Caco-2 (cell line): ENCODE measurements at places on chromosomes 12 and 14. TPM values are rescaled to one million over a fixed set of nuclear protein-coding genes. Genes with fewer than 3 reads are reported as not detected.

MIP gene
- not detected in 2 replicates for total RNA-seq

RERGL gene
- total RNA-seq: not detected in 2 replicates

AP5M1 gene
- total RNA-seq: 39.4 and 47.8 TPM in 2 replicates

OR5AU1 gene
- not detected in 2 replicates for total RNA-seq

ACTR6 gene
- total RNA-seq: 25.0 and 26.0 TPM in 2 replicates

PTCSC3 gene
- not detected in 2 replicates for total RNA-seq

OR6J1 gene
- total RNA-seq: 0.16 and 0.18 TPM in 2 replicates

OSGEP gene
- 63.1 and 64.3 TPM in 2 replicates for total RNA-seq

PLEKHH1 gene
- 32.4 and 41.2 TPM in 2 replicates for total RNA-seq

DDX24 gene
- total RNA-seq: 131 and 132 TPM in 2 replicates

INHBC gene
- not detected in 2 replicates for total RNA-seq

DLGAP5 gene
- 49.7 and 54.1 TPM in 2 replicates for total RNA-seq

CABP1 gene
- 0.95 and 1.0 TPM in 2 replicates for total RNA-seq

NRXN3 gene
- 12.4 and 15.9 TPM in 2 replicates for total RNA-seq

PTPRR gene
- total RNA-seq: 1.3 and 1.9 TPM in 2 replicates

EXD2 gene
- 22.5 and 23.9 TPM in 2 replicates for total RNA-seq

ERP27 gene
- 0.98 and 1.1 TPM in 2 replicates for total RNA-seq

GDF3 gene
- total RNA-seq: 0.41 TPM in 1 of 2 replicates, not detected in the other

C12orf50 gene
- not detected in 2 replicates for total RNA-seq

HSPB8 gene
- 15.3 and 17.1 TPM in 2 replicates for total RNA-seq

B4GALNT1 gene
- total RNA-seq: 4.2 and 5.7 TPM in 2 replicates

SIVA1 gene
- total RNA-seq: 99.3 and 105 TPM in 2 replicates

SERPINA12 gene
- not detected in 2 replicates for total RNA-seq

AREL1 gene
- 38.0 and 41.5 TPM in 2 replicates for total RNA-seq

CDH24 gene
- total RNA-seq: 7.9 TPM in 2 replicates

TMEM253 gene
- total RNA-seq: 0.98 and 1.0 TPM in 2 replicates

CCDC38 gene
- total RNA-seq: not detected in 2 replicates

LRCOL1 gene
- not detected in 2 replicates for total RNA-seq

HOXC13 gene
- 6.4 and 7.3 TPM in 2 replicates for total RNA-seq

KRT6C gene
- total RNA-seq: not detected in 2 replicates

CFAP54 gene
- total RNA-seq: 0.12 and 0.14 TPM in 2 replicates

SLCO1C1 gene
- not detected in 2 replicates for total RNA-seq

GALNT8 gene
- total RNA-seq: not detected in 2 replicates

NEUROD4 gene
- total RNA-seq: not detected in 2 replicates

SEC23A gene
- 90.2 and 108 TPM in 2 replicates for total RNA-seq

KRT85 gene
- not detected in 2 replicates for total RNA-seq

AQP5 gene
- total RNA-seq: not detected in 2 replicates

GPD1 gene
- total RNA-seq: 1.5 and 1.9 TPM in 2 replicates

MOK gene
- 1.4 and 2.0 TPM in 2 replicates for total RNA-seq

DACT1 gene
- total RNA-seq: 0.23 and 0.74 TPM in 2 replicates

TBX3 gene
- 47.2 and 54.0 TPM in 2 replicates for total RNA-seq

METTL17 gene
- 78.8 and 80.5 TPM in 2 replicates for total RNA-seq

STAC3 gene
- 0.70 and 1.3 TPM in 2 replicates for total RNA-seq

GPR162 gene
- 0.81 and 1.2 TPM in 2 replicates for total RNA-seq

CELA1 gene
- not detected in 2 replicates for total RNA-seq

TAS2R30 gene
- total RNA-seq: 3.8 and 5.8 TPM in 2 replicates

BEGAIN gene
- total RNA-seq: 0.54 TPM in 1 of 2 replicates, not detected in the other

AGAP2 gene
- total RNA-seq: 0.09 TPM in 1 of 2 replicates, not detected in the other

PRH1 gene
- 21.2 and 24.4 TPM in 2 replicates for total RNA-seq

RASSF8 gene
- 140 and 143 TPM in 2 replicates for total RNA-seq

PDE3A gene
- 0.36 and 0.44 TPM in 2 replicates for total RNA-seq

CCDC175 gene
- not detected in 2 replicates for total RNA-seq

ABCD4 gene
- 72.8 and 82.1 TPM in 2 replicates for total RNA-seq
